Activated CD4-positive, alpha-beta T cell treated with anti-CD3 and anti-CD28 coated beads for 24 hours (primary cell): ENCODE measurements at places on chromosomes 16 and 17.

GRCh38 chr17:75380750-75381149, 24.7 kb downstream of the GRB2 start:
- no peak for DNase-seq

DNA sequence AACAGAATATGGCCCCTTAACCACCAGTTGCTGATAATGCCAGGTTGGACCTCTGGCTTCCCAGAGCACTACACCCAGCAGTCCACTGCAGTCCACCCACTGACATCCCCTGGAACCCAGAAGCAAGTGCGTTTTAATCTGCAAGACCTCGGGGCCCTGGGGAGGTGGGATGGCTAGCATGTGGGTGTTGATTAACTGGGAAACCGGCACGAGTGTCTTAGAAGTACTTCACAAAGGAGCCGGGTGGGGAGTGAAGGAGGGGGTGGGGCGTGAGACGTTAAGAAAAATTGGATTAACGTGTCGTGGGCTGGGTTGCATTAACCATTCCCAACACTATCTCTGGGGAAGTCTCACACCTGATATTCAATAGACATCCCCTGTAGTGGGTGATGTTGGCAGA, 6.1 kb upstream of the HIC1 start:
- no peak for DNase-seq

DNA sequence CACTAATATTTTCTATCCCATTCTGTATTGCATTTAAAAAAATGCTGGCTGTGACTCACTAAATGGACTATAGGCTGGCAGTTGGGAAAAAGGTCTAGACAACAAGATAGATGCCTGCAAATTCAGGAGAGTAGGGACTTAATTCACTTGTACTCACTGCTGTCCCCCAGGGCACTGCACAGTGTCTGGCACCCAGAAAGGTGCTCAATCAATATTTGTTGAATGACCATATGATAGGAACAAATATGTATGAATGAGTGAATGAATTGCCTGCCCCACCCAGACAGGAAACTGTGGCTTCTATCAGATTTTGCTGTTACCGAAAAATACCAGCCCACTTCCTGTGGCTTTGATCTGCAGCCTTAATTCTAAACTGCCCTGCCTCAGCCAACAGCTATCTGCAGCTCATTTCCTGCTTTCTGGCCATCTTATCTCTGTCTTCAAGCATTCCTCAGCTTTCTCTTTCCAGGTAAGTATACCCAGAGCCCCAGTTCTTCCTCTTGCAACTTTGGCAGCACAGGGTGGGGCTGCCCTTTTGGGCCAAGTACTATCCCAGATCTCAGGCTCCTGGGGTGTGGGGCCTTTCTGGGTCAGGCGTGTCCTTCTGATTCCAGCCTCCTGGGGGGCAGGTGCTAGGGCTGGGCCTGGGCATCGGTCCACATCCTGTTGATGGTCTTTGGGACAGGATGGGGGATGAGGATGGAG, 15.3 kb upstream of the TNS4 start:
- DNase-seq = no peak

- DNase-seq = no peak
Observed at GRCh38 chr16:21037736-21038135, 112.9 kb downstream of the DNAH3 start.

DNA sequence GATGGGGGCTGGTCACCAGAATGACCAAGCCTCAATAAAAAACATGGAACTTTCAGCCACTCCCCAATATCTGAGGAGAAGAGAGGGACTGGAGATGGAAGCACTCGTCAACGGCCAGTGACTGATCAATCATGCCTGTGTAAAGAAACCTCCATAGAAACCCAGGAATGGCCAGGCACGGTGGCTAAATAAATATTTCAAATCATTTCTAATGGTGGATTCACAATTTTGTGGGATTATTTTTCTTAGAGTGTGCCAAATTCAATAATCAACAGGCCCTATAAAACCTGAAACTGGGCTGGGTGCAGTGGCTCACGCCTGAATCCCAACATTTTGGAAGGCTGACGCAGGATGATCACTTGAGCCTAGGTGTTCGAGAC, 16.4 kb downstream of the NSMCE1 start:
- no peak for DNase-seq
